ENCODE measurements at places on chromosomes 6 and 20. TPM values are rescaled to one million over a fixed set of nuclear protein-coding genes. Genes with fewer than 3 reads are reported as not detected.

IMPG1 gene
- polyA plus RNA-seq, result 0.07 TPM

SDCBP2 gene
- 8.6 TPM for polyA plus RNA-seq

GPR63 gene
- polyA plus RNA-seq, result 0.46 TPM

ERVFRD-1 gene
- 0.02 TPM for polyA plus RNA-seq

BTN3A1 gene
- 32.7 TPM for polyA plus RNA-seq

OR2H1 gene
- 0.05 TPM for polyA plus RNA-seq

ENPP5 gene
- polyA plus RNA-seq, result 21.2 TPM

BTN1A1 gene
- polyA plus RNA-seq, result 0.16 TPM

MMP24 gene
- 0.11 TPM for polyA plus RNA-seq

GRIK2 gene
- 0.18 TPM for polyA plus RNA-seq

TUBB2B gene
- polyA plus RNA-seq, result 4.3 TPM

GRCh38 chr20:63374504-63374903 is 13.4 kb upstream of the CHRNA4 start:
- DNase-seq, result no peak

GRCh38 chr20:59848182-59848581 is 85.3 kb downstream of the SYCP2 start:
- no peak for DNase-seq

- DNase-seq, result no peak
Measured at GRCh38 chr6:169046021-169046420, 207.6 kb downstream of the THBS2 start.

GRCh38 chr20:58148891-58149290 is 79.6 kb downstream of the ANKRD60 start:
- DNase-seq, result no peak

DNA sequence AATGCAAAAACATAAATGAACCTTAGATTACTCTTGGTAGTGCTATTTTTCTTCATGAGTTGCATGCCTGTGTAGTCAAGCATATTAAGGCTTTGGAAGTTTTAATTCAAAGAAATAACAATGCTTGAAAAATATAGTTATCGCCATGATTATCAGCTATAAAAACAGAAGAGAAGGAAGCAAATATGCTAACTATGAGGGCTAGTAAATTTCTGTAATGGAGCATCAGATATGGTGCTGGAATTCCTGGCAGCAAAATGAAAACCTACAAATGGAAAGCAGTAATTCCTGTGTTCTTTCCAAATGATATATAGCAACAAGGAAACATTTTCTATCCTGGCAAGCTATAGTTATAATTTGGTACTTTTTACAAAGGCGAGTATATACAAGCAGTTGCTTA is 29.7 kb downstream of the DOP1A start:
- DNase-seq, result no peak

DNA sequence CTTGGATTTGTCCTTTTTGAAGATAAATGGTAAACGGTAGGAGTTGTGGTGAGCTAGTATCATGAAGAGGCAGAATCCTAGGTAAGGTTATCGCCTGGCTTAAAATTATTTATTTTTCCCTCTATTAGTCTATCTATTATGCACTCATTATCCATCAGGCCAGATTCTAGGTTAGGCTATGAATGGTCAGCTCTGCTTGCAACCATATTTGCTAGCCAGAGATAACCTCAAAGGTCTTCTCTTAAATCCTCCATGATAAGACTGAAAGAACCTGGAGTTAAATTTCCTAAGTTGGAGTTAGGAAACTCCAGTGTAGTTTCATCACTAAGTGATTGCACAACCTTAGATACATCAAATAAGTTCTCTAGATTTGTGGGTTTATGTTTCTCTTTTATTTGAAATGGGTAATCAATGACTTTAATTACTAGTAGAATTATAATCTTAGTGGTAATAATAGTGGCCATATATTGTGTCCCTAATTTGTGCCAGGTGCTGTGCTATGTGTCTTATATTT is 302.1 kb upstream of the RUNX2 start:
- DNase-seq, result no peak

DNA sequence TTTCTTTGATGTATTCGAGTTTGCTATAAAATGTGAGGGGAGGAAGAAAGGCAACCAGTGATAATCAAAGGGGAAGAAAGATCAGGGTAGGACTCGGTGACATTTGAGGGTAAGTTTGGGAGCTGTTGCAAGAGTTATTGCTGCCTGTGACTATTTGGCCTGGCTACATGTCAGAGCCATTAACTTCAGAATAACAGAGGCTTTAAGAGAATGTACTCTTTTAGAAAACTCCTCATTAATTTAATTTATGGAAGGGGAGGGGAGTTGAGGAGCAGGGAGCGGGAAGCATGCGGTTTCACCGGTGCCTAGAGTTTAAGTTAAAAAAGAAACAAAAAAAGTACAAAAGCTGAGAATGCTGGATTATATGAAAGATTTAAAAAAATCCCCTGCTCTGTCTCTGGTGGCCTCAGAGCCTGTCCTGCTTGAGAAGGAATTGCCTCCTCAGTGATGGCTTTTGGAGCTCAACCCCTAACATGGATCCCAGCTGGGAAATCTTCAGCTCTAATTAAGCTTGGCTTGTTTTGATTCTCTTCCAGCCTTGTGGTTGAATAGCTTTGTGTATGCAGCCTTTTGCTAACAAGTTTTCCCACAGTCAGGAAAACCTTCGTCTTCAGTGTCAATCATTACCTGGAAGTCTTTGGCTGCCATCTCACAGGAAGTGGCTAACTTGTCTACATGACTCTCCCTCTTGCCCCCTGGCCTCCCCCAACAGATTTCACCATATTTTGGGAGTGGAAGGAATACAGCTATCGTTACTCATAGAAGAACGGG is 238.2 kb downstream of the SOX4 start:
- no peak for DNase-seq

GRCh38 chr6:116287689-116288282 is 8.1 kb upstream of the TSPYL1 start:
- DNase-seq, result no peak

- peak; percentile 2 for DNase-seq
Measured at GRCh38 chr6:33481192-33481591, 26.8 kb downstream of the ZBTB9 start.

- no peak for DNase-seq
Measured at GRCh38 chr6:70857387-70858077, 99.3 kb downstream of the B3GAT2 start.

DNA sequence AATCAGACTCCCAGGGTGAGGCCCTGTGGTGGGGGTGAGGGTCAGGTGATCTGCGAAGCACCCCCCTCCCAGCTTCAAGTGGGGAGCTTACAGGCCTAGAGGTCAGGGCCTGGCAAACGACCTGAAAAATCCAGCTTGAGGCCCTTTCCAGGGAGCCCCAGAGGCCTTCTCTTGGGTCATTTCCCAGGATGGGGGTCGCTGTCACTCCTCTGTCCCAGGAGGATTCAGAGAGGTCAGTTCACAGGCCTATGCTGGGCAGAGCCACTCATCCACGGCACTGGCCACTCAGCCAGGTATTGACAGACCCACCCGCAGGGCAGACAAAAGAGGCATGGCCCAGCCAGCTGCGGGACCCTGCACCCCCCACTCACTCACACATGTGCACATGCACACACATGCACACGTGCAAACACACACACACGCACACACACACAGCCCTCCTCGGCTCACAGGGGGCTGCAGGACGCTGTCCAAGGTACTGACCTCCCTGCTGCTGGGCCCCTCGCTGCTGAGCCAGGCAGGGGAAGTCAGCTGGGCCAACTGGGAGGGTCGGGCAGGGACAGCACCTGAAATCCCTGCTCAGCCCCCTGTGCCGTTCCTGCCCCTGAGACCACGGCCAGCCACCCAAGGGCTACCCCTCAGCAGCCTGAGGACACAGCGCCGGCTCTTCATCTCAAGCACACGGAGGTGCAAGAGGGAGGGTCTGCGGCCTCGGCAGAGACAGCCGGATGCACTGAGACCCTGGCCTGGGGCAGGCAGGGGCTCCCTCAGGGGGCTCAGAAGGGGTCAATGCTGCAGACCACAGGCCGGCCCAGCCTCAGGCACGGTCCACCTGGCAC is 113.8 kb downstream of the TAF4 start:
- peak; percentile 6 for DNase-seq

- DNase-seq, result no peak
Measured at GRCh38 chr6:101439790-101440189, 46.3 kb downstream of the GRIK2 start.

DNA sequence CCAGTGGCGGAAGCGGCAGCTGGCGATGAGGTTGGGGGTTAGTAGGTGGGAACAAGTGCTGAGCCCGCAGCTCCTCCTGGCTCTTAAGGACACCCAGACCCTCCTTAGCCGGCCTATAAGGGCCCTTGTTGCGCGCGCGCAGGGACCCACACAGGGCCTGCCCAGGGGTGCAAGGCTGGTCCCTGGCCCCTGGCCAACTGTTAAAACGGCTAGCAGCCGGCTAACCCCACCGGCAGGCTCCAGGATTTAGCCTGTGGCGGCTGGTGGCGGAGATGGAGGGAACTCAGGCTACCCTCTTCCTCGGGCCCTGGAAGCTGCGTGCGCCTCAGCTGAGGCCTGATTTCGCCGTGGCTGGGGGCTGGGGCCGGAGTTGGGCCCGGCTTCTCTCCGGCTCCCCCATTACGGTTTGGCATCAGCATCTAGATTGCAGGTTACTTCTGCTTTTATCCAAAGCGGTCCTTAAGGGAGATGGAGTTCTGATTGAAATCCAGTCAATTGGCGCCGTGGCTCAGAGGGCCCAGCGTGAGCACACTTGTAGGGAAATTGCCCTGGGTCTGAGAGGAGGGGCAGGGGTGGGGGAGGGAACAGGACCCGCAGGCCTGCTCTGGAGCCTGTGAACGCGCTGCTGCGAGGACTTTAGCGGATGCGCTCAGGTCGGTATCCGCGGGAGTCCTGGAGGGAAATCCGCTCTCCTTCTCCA is 36.9 kb upstream of the CCDC167 start:
- DNase-seq, result peak; percentile 29

GRCh38 chr6:29927841-29928388 is 14.4 kb upstream of the HLA-A start:
- no peak for DNase-seq

DNA sequence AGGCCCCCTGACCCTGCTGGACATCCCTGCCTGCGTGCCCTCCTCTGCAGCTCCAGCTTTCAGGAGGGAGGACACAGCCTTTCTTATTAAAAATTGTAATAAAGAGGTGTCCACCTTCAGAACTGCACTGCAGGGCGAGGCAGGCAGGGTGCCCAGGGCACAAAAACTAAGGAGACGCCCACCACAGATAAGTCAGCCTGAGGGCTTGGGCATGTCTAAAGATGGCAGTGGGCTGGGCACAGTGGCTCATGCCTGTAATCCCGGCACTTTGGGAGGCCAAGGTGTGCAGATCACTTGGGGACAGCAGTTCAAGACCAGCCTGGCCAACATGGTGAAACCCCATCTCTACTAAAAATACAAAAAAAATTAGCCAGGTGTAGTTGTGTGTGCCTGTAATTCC is 7.0 kb upstream of the C20orf144 start:
- no peak for DNase-seq

- no peak for DNase-seq
Measured at GRCh38 chr6:22239261-22239921, 57.4 kb downstream of the PRL start.

Data from thymus (tissue), 14 donors.